ENCODE measurements at places on chromosomes 2 and 18. TPM values are rescaled to one million over a fixed set of nuclear protein-coding genes. Genes with fewer than 3 reads are reported as not detected.

The OR6B2 gene
- 5.1 TPM for total RNA-seq

The ALKAL2 gene
- 3.0 TPM for total RNA-seq

The LYG2 gene
- total RNA-seq, result not detected

The COBLL1 gene
- 119 TPM for total RNA-seq

The NEDD4L gene
- total RNA-seq, result 30.9 TPM

The GALR1 gene
- 0.13 TPM for total RNA-seq

DNA sequence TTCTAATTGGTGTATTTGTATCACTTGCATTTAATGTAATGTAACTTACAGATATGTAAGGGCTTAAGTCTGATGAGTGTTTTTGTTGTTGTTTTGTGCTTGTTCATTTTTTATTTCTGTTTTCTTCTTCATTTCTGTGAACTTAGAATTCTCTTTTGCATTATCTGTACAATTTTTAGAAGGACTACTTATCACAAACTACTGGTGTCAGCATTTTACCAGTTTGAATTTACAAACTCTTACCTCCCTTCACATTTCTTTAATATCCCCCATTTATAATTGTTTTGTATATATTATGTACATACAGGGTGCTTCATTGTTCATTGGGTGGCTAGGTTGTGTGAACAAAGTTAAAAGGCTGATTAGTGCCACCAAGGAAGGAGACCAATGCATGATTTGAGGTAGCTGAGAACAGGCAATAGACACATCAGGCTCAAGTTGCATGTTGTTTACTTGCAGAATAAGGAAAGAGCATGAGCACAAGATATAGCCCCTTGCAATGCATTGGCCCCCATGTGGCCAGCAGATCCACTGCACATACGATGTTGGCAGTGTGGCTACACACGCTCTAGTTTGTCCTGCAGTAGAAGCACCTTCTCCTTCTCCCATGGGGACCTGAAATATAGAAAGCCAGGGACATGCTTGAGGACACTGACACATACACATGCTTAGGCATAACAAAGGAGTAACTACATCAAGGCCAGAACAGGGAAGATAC, 198.2 kb downstream of the CD8B2 start:
- no peak for DNase-seq

DNA sequence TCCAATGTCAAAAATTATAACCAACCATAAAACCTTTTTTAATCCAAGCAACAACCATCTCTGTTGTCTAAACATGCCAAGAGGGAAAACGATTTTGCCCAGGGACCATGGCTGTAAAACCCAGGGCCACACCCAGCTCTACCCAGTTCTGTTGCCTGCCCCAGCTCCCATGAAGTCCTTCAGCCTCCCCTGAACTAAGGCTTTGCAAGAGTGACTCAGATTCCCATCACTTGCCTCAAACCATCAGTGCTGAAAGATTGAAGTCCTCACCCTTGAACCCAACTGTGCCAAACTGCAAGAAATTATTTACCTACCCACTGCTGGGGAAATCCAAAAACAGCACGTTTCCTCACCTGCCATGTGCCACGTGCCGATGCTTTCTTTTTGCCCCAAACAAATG, 102.5 kb downstream of the TFCP2L1 start:
- no peak for DNase-seq

- DNase-seq, result no peak
Observed at GRCh38 chr2:172403881-172404468, 23.4 kb upstream of the ITGA6 start.

DNA sequence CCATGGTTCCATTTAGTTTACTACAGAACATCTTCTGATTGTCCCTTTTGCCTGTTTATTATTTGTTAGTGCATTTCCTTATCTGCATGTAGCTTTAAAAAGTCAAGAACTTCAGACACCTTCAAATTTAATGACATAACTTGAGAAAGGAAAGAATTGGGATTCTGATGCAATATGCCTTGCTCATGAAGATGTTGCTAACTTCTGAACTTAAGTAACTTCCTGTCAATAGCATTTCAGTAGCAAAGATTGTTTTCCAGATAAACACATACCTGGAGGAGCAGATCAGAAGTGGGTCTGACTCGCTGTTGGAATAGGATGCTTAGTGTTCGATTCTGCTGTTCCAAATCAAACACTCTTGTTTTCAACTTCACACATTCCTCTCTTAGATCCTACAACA, 190.2 kb upstream of the LYPD1 start:
- no peak for DNase-seq

- no peak for DNase-seq
Observed at GRCh38 chr2:155381436-155381835, 682.9 kb downstream of the KCNJ3 start.

DNA sequence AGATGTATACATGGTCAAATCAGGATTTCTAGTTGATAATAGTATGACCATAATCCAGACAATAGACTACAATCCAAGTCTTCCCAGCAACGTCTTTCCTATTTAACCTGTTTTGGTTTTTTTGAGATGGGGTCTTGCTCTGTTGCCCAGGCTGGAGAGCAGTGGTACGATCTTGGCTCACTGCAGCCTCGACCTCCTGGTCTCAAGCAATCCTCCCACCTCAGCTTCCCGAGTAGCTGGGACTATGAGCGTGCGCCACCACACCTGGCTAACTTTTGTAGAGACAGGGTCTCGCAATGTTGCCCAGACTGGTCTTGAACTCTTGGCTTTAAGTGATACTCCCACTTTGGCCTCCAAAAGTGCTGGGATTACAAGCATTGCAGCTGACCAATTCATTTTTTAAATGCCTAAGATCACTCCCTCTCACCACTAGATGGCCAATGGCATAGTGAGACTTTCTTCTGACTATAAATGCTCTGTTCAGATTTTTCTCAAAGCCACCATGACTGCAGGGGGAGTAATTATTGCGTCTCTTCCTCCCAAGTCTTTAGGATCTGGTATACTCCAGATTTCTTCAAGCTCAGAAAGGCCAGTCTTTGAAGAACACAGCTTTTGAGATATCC, 47.6 kb downstream of the HNRNPLL start:
- DNase-seq, result no peak

DNA sequence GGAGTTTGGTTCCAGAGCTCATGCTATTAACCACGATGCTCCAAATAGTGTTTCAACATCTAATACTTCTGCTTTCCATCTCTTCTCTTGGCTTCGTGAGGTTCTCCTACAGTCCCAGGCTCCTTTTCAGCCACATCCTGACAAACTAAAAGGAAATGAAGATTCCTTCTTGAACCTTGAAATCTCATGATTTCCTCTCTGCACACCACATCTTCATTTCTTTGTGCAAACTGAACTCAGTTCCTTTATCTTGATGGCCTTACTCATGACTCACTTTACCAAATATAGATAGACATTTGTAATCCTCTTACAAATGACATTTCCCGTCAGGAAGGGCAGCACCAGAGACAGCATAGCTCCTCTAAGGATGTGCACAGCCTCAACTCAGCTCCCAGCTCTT, 50.0 kb upstream of the ITGA4 start:
- DNase-seq, result no peak

GRCh38 chr2:17628349-17629261, 88.1 kb downstream of the VSNL1 start:
- no peak for DNase-seq

- DNase-seq, result no peak
Observed at GRCh38 chr2:231409776-231410175, 14.3 kb downstream of the B3GNT7 start.

DNA sequence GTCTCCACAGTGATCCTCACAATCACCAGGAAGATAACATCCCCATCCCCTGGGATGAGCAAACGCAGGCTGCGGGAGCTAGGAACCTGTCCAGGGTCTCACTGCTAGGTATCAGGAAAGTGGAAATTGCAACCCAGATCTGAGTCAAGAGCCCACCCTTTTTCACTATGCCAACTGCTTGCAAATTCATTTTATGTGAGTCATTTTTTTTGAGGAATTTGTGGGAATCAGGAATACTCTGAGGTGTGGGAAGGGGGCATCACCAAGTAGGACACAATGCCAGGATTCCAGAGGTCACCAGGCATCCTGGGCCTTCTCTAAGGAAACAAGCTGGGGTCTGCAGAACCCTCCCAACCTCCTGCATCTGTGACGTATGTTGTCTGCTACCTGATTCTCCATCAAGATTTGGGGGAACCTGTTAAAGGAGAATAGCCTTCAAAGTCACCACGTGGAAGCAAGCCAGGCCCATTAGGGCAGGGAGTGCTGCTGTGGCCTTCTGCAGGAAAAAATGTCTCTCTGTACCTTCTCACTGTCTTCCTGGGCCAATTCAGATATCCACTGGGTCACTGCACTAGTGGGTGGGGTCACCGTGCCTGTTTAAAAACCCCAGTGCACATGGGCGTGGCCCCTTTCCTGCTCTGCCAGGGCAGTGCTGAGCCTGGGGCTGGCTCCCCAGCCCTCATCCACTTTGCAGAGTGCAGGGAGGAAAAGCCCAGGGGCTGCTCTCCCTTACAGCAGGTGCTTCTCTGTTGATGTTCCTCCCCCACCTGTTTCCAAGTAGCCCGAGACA, 50.2 kb downstream of the MCFD2 start:
- DNase-seq, result no peak

GRCh38 chr2:160353166-160353565, 140.4 kb downstream of the RBMS1 start:
- no peak for DNase-seq

- no peak for DNase-seq
Observed at GRCh38 chr2:212078103-212078502, 460.5 kb downstream of the ERBB4 start.

- no peak for DNase-seq
Observed at GRCh38 chr18:49141491-49141890, 190.7 kb upstream of the SMAD7 start.

DNA sequence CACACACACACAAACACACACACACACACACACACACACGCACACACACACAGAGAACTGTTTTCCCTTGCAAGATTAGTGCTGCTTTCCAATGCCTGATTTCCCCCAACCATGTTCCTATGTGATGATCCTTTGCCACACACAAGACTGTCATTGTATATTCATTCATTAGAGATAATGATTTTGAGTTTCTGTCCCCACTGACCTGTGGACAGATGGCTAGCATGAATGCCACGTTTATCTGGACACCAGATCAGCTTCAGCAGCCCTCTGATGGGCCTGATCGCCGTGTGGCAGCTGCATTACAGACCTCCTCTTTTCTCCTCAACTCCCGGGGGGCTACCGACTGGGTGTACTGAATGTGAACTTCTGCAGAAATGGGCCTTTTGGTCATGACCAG, 353.0 kb downstream of the MYCN start:
- DNase-seq, result no peak

Data from sciatic nerve (tissue), 2 donors.